ENCODE measurements at places on chromosomes 3 and 15.

GRCh38 chr15:97817276-97817890, 143.1 kb upstream of the ARRDC4 start:
- DNase-seq, result no peak

GRCh38 chr15:44909423-44909822, 47.1 kb upstream of the TERB2 start:
- no peak for DNase-seq

DNA sequence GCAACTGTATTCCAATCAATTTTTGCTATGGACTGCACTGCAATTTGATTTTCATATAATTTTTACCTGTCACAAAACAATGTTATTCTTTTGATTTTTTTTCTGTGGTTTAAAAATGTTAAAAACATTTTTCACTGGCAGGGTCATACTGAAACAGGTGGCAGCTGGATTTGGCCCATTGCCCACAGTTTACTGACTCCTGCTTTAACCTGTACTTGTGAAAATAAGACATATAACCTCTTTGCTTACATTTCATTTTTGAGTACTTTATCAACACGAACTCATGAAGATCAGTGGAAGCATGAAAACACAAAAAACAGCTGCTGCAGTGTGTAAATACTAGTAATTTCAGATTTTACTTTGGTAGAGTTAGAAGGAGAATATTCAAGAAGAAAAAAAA, 313.1 kb downstream of the WDR72 start:
- no peak for DNase-seq

GRCh38 chr3:13263770-13264467, 156.2 kb downstream of the NUP210 start:
- DNase-seq, result no peak

GRCh38 chr3:127339928-127340861, 52.3 kb upstream of the PRR20G start:
- DNase-seq, result no peak

Data from GM12892 (cell line).